ENCODE measurements at places on chromosomes 3 and 15. TPM values are rescaled to one million over a fixed set of nuclear protein-coding genes. Genes with fewer than 3 reads are reported as not detected.

DNA sequence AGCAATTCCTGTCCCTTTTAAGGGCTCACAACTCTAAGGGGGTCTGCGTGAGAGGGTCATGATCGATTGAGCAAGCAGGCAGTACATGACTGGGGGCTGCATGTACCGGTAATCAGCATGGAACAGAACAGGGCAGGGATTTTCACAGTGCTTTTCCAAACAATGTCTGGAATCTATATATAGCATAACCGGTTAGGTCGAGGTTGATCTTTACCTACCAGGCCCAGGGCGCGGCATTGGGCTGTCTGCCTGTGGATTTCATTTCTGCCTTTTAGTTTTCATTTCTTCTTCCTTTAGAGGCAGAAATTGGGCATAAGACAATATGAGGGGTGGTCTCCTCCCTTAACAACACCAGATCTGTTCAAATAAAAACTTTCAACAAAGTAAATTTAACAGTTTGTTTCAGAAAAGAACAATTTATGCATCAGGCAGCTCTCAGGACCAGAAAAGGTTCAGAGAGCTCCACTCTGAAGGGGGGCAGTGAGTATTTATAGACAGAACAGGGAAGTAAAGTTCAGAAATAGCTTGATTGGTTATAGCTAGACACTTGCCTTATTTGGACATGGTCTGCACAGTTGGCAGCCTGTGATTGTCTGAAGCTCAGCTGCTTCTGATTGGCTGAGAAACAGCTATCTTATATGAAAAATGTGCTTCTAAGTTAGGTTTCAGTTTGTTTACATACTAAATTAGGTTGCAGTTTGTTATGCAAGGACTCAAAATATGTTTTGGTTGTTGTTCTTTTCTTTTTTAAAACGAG lies 17.2 kb upstream of the B4GALT4 start:
- peak; percentile 78 for DNase-seq

GRCh38 chr3:152899306-152899705 lies 64.4 kb downstream of the P2RY1 start:
- no peak for DNase-seq

DNA sequence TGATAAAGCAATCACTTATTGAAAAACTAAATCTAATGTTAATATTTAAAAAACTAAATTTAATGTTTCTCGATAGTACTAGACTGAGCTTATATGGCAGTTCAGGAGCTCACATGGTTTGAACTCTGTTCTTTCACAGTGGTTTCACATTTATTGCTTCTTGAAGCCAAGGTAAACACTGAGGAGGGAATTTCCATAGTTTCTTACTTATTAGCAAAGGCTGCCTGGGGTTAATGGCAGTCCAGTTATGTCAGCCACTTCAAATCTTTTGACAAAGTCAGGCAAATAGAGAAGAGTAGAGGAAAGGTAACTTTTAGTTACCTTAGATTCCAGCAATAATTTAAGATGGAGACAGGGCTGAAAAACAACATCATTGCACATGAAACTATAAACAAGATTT lies 831.5 kb downstream of the ROBO2 start:
- DNase-seq: no peak

DNA sequence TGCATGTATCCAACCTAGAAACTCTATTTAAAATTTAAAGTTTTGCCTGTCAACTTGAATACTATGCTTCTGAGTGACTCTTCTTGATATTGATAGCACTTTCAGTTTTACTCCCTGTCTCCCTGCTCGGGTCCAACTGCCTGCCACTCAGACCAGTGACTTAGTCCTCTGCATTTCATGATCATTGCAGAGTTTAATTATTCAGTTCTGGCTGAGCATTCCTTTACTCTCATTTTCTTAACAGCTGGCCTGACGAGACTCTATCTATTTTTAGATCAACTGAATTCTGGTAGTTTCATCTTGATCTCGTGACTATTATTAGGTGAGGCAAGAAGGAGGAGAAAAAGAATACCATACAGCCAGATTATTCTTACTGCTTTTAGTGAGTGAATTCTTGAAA lies 617.4 kb downstream of the SI start:
- DNase-seq: no peak

- no peak for DNase-seq
Measured at GRCh38 chr15:41546851-41547786, 3.1 kb upstream of the RPAP1 start.

The MYO5C gene
- 81.6 TPM for total RNA-seq

DNA sequence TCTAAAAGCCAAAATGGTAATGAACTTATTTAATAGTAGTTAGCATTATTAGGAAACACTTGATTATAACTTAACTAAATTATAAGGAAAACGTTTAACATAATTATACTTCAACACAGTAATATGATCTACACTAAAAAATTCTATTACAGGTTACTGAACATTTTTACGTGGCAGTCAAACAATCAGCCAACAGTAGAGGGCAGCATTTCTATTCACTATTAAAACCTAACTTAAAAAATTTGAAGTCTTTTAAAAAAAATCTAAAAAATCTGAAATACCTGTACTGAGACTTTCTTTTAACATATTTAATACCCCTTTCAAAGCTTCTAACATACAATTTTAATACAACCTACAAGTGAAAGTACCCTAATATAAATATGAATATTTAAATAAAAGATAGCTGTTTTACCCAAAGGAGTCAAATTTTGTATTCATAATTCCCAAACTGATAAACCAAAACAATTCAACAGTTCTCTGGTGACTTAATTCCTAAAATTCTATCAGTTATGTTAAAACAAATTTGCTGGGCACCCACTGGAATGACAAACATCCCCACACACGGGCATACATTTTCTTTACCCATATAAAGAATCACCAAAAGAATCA lies 41.5 kb downstream of the DLG1 start:
- no peak for DNase-seq

GRCh38 chr15:57048930-57049549 lies 130.6 kb downstream of the TCF12 start:
- DNase-seq: no peak

- DNase-seq: no peak
Measured at GRCh38 chr3:9966841-9967240, 14.6 kb upstream of the PRRT3 start.

- no peak for DNase-seq
Measured at GRCh38 chr3:18008706-18009368, 266.4 kb upstream of the TBC1D5 start.

All from mucosa of descending colon (tissue), 3 donors.